ENCODE measurements at places on chromosomes 7 and 10. TPM values are rescaled to one million over a fixed set of nuclear protein-coding genes. Genes with fewer than 3 reads are reported as not detected.

- no peaks in the 10 kb centered on the region for H3K4me1 ChIP-seq
- H3K36me3 ChIP-seq = no peaks in the 10 kb centered on the region
- no peak overlapping the region for H3K27ac ChIP-seq
- no peaks in the 10 kb centered on the region for H3K27me3 ChIP-seq
- DNase-seq = no peak
These were observed 233.5 kb upstream of the KIAA1217 start for GRCh38 chr10:23975431-23975830.

GRCh38 chr7:90931986-90932916 is 332.0 kb upstream of the FZD1 start:
- H3K27ac ChIP-seq = no peak overlapping the region
- H3K27me3 ChIP-seq = no peaks in the 10 kb centered on the region
- H3K36me3 ChIP-seq = no peaks in the 10 kb centered on the region
- H3K4me3 ChIP-seq = no peak overlapping the region
- no peak for DNase-seq
- no peaks in the 10 kb centered on the region for H3K4me1 ChIP-seq

GRCh38 chr7:68470836-68471435 is 1127.3 kb upstream of the AUTS2 start:
- no peaks in the 10 kb centered on the region for H3K4me1 ChIP-seq
- H3K27me3 ChIP-seq = no peaks in the 10 kb centered on the region
- DNase-seq = no peak
- H3K27ac ChIP-seq = no peak overlapping the region

DNA sequence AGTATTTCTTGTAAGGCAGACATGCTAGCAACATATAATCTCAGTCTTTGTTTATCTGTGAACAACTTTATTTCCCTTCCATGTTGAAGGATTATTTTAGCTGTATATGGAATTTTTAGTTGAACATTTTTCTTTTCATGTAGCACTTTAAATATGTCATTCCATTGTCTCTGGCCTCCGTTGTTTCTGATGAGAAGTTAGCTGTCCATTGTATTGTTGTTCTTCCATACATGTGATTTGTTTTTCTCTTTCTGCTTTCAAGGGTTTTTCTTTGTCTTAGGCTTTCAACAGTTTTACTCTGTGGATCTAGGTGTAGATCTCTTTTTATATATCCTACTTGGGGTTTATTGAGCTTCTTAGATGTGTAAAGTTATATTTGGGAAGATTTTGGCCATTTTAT is 66.3 kb upstream of the COMTD1 start:
- no peak overlapping the region for H3K4me3 ChIP-seq
- H3K4me1 ChIP-seq = 0 out of 2 replicates have a peak, but pooled peaks cover 3% of the 10 kb centered on the region
- no peaks in the 10 kb centered on the region for H3K36me3 ChIP-seq
- H3K27me3 ChIP-seq = no peaks in the 10 kb centered on the region

DNA sequence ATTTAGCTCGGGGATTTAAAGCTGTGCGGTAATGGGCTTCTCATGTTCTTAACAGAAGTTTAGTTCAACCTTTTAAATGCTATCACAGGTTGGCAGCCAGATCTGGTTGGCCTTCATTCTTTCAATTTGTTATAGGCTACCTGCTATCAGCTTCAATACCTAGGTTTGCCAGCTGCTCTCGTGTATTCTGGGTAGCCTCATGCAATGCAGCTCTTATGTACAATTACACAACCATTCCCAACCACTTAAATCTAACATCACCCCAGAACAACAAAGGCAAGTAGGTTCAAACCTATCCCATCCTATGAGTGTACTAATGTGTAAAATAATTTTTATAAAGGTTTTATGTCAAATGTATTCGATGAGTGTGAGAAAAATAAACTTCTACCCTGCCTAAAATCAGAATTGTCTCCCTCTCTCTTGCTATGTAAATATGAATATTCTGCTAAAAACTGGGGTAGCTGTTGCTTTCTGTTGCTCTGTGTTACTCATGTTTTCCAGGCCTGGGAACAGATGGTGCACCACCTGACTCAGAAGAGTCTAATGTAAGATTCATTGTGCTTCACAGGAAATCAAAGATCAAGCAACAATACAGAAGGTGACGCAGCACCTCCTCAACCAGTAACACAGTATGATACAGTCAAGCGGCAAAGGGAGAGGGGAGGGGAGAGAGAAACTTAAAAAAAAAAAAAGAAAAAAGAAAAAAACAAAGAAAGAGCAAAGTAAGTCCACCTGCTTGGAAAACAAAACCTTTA is 188.6 kb downstream of the ETV1 start:
- no peaks in the 10 kb centered on the region for H3K27me3 ChIP-seq
- no peaks in the 10 kb centered on the region for H3K36me3 ChIP-seq
- H3K4me3 ChIP-seq = no peak overlapping the region
- DNase-seq = peak; percentile 40

DNA sequence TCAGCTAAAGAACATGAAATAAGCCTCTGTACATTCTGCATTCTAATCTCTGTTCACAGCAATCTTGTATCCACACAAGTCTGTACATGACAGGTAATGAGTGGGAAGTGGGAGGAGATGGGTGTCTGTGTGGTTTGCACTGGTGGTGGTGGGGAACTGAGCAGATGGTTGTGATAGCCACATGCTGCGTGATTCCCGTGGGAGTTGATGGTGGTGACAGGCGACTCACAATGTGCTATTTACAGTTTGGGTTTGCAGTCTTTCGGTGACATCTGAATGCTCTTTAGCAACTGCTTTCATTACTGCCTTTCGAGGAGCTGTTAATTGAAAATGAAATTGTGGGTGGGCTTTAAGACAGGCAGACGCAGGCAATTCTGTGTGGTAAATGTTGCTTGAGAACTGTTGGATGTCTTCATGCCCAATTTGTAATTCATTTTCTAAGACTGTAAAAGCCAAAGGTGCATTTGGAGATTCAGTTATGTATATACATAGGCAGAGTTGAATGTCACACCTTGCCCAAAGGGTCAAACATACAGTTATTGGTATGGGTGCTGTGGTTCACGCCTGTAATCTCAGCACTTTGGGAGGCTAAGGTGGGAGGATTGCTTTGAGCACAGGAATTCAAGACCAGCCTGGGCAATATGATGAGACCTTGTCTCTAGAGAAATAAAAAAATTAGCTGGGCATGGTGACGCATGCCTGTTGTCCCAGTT is 308.2 kb downstream of the AUTS2 start:
- no peaks in the 10 kb centered on the region for H3K4me1 ChIP-seq
- no peaks in the 10 kb centered on the region for H3K27me3 ChIP-seq
- DNase-seq = no peak
- H3K4me3 ChIP-seq = no peak overlapping the region
- H3K36me3 ChIP-seq = no peaks in the 10 kb centered on the region

- H3K27ac ChIP-seq = no peak overlapping the region
- no peaks in the 10 kb centered on the region for H3K4me1 ChIP-seq
- no peak overlapping the region for H3K4me3 ChIP-seq
- H3K36me3 ChIP-seq = no peaks in the 10 kb centered on the region
These were observed 20.0 kb downstream of the GSDME start for GRCh38 chr7:24737281-24737680.

DNA sequence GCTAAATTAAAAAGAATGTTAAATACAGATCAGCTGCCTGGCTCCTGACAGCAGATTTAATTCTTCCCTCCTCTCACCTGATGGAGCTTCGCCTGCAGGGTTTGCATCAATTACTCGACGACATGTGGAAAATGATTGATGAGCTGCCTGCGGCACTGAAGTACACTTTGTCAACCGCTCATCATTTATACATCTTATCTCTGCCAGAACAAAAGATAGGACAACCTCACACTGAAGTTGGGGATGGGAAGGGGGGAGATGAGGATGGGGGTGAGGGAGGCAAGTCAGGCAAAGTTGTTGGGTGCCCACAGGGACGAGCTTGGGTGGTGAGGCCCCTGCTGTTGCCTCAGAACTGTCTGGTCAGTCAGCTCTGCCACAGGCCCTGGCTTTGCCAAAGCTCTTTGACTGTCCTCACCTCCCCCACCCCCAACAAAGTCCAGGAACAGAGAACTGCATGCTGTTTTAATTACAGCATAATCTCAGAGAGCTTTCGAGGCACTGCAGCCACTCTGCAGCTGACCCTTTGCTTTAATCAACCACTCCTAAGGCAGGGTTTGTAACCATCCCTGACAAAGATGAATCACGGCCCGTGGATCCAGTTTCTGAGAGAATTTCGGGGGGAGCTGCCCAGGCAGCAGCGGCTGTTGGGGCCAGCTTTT is 702.3 kb downstream of the LRMDA start:
- no peak for DNase-seq
- H3K4me3 ChIP-seq = no peak overlapping the region
- no peaks in the 10 kb centered on the region for H3K27me3 ChIP-seq

DNA sequence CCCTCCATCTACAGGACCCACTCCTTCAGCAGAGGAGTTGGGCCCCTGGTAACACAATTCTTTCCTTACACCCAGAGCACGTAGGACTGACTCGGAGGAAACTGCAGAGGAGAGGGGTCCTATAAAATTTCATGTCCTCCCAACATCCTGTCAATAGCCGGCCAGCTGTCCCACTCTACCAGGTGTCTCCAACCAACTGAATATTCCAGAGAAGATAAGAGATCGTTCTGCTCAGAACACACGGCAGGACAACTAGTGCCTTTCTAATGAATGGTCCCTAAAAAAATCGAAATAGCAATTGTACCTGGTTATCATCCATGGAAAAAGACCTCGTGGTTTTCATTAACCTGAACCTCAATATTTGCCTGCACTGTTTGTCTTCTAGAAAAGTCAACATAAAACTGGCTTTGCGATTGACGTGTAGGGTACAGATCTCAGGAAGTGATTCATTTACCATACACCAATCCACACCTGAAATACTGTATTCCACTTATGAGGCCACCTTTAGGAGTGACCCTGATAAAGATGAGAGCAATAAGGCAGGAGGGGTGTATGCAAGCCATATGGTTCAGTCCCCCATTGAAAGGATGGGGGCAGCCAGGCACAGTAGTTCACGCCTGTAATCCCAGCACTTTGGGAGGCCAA is 111.7 kb downstream of the PARP12 start:
- no peaks in the 10 kb centered on the region for H3K36me3 ChIP-seq
- no peak for DNase-seq
- no peak overlapping the region for H3K4me3 ChIP-seq
- no peaks in the 10 kb centered on the region for H3K4me1 ChIP-seq
- H3K27ac ChIP-seq = no peak overlapping the region
- no peaks in the 10 kb centered on the region for H3K27me3 ChIP-seq

- no peak for DNase-seq
- no peak overlapping the region for H3K27ac ChIP-seq
- no peaks in the 10 kb centered on the region for H3K36me3 ChIP-seq
- H3K4me3 ChIP-seq = no peak overlapping the region
- peaks cover 17% of the 10 kb centered on the region for H3K27me3 ChIP-seq
These were observed 85.0 kb downstream of the PRKCQ start for GRCh38 chr10:6494936-6495592.

HOXA11 gene
- total RNA-seq = 4.4 TPM

CXCL12 gene
- total RNA-seq = not detected

NYAP1 gene
- 0.63 TPM for total RNA-seq

PARP12 gene
- total RNA-seq = 21.4 TPM

TUBB8 gene
- 0.28 TPM for total RNA-seq

FAM149B1 gene
- total RNA-seq = 15.4 TPM

Measured in SJSA1 (cell line).